ENCODE measurements at places on chromosomes 5 and 9.

DNA sequence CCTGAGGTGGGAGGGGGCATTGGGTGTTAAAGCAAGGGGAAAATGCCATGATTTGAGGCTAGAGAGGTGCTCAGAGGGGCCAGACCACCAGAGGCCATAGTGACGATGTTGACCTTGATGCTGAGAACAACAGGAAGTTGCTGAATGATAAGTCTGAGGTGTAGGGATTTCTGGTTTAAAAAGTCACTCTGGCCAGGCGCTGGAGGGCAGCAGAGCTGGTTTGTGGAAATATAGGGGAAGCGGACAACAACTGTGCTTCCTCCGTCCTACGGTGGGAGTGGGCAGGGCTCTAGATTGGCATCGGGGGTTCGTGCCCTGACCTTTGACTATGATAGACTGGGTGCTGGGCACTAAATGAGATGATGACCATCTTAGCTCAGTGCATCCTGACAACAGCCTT lies 44.7 kb downstream of the STOM start:
- DNase-seq: no peak

DNA sequence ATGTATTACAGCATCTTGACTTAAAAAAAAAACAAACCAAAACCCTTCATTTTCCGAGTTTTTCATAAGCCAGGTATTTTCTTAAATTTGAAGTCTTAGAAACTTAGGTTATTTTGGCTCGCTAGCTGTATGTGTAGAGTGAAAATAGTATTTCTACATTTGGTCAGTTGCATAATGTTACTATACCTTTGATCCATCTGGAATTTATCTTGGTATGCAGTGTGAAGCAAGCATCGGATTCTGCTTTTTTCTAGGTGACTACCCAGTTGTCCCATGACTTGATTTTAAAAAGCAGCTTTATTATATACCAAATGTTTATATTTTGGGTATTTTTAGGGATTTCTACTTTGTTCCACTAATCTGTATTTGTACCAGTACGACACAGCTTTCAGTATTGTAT lies 27.7 kb downstream of the UBAP1 start:
- DNase-seq: no peak

DNA sequence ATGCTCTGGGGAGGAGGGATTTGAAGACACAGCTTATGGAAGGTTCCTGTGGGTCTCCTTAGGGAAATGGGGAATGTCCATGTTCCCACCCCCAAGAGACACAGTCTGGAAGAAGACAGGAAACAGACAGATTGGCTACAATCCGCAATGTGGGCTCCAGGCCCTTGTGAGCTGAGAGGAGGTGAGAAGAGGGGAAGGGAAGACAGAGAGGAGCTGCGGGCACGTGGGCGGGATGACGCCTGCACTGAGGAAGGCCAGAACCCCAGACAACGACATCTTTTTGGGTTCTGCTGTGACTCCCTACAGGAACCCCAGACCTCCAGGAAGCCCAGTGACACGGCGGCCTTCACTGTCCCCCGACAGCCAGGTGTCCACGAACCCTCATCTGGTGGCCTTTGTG lies 29.9 kb upstream of the NKD2 start:
- no peak for DNase-seq

GRCh38 chr5:77444356-77444755 lies 47.8 kb downstream of the WDR41 start:
- DNase-seq: no peak

GRCh38 chr5:61526207-61526519 lies 194.1 kb downstream of the ZSWIM6 start:
- no peak for DNase-seq

DNA sequence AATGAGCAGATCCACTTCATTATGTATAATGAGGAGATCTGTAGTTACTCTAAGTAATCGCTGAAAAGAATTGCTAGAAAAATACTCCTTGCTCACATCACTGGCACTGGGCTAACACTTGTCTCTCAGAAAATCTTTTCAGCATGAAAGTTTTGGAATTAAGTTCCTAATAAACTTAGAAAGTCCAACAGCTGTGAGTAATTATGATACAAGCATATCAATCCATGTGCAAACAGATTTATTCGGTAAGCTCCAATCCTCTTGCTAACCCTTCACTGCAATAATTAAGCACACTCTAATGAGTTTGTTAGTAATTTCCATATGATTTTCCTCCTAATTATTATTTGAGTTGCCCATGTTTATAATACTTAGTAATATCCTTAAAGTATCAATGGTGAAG lies 652.6 kb upstream of the WWC1 start:
- DNase-seq: no peak

- no peak for DNase-seq
Observed at GRCh38 chr5:55308254-55308836, 556 bp downstream of the MTREX start.

- no peak for DNase-seq
Observed at GRCh38 chr9:77848897-77849296, 182.7 kb downstream of the GNAQ start.

DNA sequence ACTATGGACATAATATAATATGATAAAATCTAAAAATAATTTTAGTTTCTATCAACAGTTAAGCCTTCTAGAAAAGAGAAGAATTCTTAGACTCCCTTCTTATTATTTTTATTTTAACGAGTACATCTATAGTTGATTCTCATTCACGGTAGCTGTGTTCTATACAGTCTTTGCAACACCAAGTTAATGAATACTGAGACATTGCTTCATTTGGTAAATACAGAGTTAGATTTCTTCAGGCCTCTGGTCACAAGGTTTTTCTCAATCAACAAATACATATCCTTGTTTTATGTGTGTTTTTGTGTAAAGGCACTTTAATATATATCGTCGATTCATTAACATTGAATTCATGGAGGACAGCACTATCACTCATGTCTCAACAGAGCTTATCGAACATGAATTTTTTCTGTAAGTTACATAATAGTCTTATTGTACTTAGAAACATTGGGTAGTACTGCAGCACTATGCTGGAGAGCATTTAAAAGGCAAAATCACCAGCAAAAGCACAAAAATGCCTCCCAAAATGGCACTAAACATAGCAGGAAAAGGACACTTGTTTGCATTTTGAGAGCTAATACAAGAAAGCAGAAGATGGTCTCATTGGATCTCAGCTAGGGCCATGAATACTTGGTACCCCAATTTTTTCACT lies 239.0 kb downstream of the FGF10 start:
- no peak for DNase-seq

GRCh38 chr5:160339406-160340130 lies 27.2 kb upstream of the CCNJL start:
- DNase-seq: no peak

GRCh38 chr5:164175083-164175482 lies 669.7 kb downstream of the MAT2B start:
- DNase-seq: no peak

DNA sequence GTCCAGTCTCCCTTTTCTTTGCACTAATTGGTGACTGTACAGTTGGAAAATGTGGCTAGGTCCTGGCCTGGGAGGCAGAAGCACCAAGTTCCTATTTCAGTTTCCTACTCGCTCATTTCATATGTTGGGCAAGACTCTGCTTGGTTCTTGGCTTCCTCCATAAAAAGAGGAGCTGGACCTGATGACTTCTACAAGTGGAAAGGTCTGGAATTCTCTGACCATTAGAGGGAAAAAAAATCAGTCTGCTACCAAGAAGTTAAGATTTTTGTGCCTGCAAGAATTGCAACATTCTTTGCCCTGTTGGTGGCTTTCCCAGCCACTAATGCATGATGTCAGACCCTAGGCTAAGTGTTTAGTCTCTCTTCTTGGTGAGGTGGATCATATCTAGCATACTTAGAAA lies 91.5 kb downstream of the WDR41 start:
- DNase-seq: no peak

DNA sequence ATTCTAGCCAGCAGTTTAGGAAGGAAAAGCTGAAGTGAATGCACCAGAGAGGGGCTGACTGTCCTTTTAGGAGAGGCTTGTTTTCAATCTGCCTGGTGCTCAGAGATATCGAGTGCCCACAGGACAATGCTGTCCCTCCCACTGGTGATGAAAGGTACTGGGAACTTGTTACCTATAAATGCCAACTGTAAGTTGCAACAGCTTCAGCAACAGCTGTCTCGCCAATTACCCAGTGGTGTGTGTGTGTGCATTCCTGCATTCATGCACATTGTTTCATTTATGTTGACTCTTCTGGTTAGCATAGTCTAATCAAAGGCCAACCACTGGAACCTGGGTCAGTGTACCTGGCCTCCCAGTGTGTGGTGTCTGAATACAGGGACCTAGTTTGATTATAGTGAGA lies 161.1 kb downstream of the CSNK1G3 start:
- no peak for DNase-seq

GRCh38 chr5:61621202-61621650 lies 289.2 kb downstream of the ZSWIM6 start:
- no peak for DNase-seq

- no peak for DNase-seq
Observed at GRCh38 chr9:91655215-91655614, 231.6 kb upstream of the NFIL3 start.

- no peak for DNase-seq
Observed at GRCh38 chr5:32531885-32532520, 53.4 kb upstream of the SUB1 start.

GRCh38 chr9:125696106-125696647 lies 10.8 kb downstream of the MAPKAP1 start:
- no peak for DNase-seq

- DNase-seq: no peak
Observed at GRCh38 chr9:92637326-92637725, 32.6 kb downstream of the IPPK start.

DNA sequence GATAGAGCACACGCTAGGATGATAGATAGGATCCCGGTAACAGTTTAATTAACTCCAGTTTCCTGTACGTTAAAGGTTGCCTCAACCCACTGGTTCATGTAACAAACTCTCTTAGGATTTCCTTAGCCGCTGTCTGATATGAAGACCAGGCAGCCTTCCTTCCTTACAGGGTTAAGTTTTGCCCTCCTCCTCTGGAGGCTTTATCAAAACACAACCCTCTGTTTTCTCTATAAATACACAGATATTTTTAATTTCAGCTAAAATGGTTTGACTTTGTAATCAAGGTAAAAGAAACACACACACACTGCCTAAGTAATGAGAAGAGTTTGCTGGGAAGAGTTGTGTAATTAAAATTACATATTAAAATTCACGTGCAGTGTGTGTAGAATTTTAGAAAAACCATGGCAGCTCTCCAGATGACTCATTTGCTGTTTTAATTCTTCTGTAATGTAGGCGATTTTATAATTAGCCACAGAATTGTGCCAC lies 369.8 kb downstream of the CSNK1G3 start:
- no peak for DNase-seq

DNA sequence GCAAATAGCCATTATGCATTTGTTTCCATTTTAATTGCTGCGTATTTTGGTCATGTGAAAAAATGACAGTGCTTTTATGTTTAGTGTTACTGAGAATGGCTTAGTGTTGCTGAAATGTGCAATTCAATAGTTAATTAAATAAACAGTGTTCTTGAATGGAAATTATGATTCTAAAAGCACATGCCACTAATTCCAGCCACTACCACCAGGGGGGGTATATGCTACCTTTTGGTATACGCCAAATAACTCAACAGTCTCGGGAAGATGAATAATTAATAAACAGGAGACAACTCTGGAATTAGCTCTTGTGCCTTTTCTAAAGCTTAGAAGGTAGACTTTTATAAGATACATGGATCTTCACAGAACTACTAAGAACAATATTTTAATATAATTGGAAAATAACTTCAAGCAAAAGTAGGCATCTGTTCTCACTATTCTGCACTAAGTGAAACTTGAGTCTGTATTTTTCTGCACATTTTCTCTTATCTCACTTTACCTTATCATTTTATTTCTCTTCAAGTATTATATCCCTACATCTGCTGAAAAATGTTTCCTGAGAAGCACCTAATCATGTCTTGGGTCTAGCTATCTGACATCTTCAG lies 83.5 kb upstream of the MINAR2 start:
- DNase-seq: no peak

DNA sequence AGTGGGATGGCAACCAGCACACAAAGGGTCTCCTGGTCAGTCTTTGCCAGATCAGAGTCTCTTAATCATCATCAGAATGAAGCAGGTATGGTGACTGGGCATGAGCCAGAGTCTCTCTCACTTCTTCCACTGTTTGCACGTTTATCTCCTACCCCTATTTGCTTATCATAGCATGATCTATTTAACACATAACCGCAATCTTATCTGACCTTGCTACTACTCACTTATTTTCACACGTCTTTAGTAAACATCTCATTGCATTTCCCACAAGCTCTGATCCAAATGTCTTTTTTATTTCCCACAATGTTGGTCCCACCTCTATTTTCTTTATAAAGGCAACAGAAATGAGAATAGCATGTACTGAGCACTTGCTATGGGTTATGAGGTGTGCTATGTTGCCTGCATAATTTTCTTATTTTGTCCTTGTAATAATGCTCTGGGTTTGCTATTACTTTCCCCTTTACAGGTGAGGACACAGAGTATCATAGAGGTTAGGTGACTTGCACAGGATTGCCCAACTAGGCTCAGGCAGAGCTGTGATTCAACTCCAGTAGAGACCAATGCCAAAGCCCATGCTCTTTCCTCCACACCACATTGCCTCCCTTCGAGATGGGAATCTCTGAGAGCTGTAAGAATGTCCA lies 39.7 kb upstream of the IL7R start:
- no peak for DNase-seq

- DNase-seq: no peak
Observed at GRCh38 chr5:132505641-132506040, 15.1 kb upstream of the IRF1 start.

GRCh38 chr5:168935183-168935582 lies 356.0 kb upstream of the PANK3 start:
- DNase-seq: no peak

DNA sequence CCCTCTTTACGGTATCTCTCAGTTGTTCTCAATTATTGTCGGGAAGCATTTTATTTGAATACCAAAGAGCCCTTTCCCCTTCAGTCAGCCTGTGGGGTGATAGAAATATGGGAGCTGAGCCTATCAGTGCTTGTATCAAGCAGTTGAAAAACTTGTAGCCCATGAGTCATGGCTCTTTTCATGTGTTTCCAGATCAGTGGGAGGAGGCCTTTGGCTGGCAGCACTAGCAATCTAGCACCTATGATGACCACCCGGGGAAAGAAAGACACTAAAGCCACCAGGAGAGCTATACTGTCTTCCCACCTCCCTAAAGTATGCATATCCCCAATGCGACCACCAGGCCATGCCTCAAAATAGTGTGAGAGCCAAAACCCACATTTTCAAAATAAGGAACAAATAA lies 696.9 kb upstream of the C9orf72 start:
- DNase-seq: no peak

GRCh38 chr5:172558076-172558976 lies 82.7 kb upstream of the NEURL1B start:
- DNase-seq: no peak

Measured in GM12892 (cell line).